ENCODE measurements at places on chromosomes 16 and 17.

GRCh38 chr16:30066761-30067583 is 1.4 kb downstream of the ALDOA start:
- DNase-seq = no peak

DNA sequence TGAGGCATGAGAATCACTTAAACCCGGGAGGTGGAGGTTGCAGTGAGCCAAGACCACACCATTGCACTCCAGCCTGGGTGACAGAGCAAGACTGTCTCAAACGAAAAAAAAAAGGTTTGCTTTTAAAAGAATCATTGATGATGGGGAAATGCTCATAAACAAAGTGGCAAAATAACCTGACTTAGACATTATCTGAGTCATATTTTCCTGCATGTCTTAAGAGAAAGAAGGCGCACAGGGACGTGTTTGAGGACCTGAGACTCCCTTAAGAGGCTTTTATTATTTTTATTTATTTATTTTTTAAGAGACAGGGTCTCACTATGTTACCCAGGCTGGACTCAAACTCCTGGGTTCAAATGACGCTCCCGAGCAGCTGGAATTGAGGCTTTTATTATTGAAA is 5.7 kb upstream of the PRPSAP1 start:
- no peak for DNase-seq

DNA sequence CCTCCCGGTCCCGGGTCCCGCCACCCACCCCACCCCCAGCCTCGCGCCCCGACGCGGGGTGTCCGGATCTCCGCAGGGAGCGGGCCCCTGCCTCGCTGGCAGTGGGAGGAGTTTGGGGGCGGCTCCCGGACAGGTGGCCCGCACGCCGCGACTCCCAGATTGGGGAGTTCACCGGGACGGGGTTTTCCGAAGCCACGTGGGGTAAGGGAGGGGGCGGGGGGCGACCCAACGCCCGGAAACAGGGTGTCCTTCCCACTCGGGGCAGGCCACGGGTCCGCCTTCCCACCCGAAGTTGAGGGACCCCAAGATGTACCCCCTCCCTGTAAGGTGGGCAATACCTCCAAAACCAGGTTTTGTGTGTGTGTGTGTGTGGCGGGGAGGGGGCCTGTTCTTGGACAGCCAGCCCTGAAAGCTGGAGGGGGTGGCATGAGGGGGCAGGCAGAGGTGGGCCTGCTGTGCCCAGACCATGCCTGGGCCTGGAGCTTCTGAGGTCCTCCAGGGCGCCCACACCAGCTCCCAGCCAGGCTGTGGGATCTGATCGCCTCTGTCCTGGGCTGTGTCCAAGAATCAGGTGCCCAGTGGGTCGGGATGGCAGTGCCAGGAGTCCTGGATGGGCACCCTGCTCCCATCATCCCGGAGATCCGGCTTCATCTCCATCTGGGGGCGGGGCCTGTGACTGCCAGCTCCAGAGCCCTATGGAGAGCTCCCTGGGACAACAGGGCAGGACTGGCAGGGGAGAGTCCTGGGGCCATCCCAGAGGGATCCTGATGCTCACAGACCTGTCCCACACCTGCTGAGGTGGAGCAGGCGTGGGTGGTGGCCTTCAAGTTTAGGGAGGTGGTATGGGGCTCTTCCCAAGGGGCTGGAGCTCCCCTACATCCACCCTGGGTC is 767 bp downstream of the SYNGR2 start:
- no peak for DNase-seq

DNA sequence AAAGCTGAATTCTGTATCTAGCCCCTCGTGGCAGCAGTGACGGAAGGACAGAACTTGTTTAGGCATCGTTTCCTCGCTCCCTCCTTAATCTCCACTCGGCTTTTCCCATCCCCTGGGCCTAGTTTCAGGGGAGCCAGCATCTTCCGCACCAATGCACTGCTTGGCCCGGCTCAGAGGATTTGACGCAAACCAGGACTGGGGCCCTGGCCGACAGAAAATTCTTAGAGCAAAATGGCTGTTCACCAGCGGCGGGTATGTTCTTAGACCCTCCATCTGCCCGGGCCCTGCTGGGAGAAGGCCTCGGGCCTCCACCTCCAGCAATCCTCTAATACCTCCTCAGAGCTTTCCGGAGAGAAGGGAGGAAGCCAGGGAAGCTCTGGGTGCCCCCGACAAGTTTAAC is 54.6 kb downstream of the TBC1D16 start:
- peak; percentile 32 for DNase-seq

- no peak for DNase-seq
These were observed 294.4 kb upstream of the IRX5 start for GRCh38 chr16:54636221-54636793.

GRCh38 chr16:83549316-83550182 is 258.2 kb upstream of the HSBP1 start:
- no peak for DNase-seq

DNA sequence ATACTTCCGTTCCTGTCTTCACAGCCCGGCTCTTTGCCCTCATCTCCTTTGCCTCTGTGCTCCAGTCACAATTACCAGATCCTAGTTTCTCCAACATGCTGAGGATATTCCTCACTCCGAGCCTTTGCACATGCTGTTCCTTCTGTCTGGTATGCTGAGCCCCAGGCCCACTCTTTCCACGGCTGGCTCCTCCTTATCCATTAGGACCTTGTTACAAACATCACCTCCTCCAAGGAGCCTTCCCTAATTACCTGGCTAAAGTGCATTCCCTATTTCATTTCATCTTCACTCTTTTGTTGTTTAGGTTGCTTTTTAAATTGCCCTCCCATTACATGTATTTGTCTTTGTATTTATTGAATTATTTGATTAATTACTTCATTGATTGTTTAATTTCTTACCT is 14.9 kb upstream of the ADGRG1 start:
- DNase-seq = no peak

DNA sequence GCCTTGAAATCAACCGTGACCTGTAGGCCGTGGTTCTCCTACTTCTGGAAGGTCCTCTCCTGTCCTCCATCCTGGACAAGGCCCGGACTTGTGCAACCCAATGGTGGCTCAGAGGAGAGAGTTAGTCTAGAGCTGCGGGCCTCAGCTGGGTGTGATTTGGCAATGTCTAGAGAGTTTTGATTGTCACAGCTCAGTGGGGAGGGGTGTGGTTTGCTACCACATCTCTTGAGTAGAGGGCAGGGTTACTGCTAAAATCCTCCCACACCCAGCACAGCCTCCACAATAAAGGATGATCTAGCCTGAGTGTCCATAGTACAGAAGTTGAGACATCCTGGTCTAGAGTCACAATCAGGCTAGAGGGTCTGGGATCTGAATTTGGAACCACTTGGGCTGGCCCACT is 40.3 kb downstream of the MYH13 start:
- no peak for DNase-seq

DNA sequence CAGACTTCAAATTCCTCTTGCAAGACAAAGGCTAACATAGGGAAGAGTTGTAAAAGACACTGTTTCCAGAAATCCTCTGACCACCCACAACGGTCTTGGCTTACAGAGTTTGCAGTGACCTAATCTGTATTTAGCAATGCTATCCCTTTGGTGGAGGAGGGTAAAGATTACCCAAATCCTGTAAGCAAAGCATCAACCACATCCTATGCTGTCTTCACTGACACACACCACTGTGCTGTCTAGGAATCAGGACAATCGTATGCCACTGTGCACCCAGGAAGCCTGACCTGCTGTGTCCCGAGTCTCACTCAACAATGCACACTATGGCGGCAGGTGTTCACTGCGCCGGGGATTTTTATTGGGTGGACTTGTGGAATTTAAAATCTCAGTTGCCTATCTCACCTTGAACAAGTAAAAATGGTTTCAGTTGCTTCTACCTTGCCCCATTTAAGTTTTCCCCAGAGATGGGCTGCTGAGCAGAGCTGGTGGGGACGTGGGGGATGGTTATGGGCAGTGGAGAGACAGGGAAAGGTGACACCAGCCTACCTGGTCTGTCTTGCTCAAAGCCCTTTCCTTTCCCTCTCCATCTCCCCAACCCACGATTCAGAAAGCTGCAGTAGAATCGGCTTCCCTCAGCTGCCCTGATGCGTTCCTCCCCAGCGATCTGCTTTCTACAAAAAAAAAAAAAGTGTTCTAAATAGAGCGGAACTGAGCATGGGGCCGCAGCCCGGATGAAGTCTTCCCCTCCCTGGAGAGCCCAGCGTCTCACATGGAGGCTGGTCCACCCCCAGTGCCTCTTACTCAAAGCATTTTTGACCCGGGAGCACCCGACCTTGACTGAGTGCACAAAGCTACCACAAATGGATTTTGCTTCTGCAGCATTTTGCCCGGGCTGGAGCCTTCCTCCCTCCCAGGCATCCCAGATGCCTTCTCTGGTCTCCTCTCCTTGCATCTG is 271.5 kb downstream of the SOX9 start:
- DNase-seq = no peak

DNA sequence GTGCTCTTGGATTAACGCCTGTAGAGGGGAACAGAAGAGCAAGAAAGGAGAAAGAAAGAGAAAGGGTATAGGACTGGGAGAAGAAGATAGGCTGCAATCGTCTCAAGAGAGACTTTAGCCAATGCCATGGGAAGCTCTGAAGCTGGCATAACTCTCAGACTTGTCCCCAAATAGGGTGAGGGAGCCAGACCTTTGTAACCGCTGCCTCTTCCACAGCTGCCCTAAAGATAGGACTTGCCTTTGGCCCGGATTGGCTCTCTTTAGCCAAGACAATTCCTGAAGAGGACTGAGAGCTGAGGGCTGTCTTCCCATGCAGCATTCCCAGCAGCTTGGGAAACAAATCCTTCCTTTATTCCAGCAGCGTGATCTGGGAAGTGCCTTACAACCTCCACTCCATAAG is 20.8 kb upstream of the MMD start:
- no peak for DNase-seq

GRCh38 chr17:63766754-63767153 is 6.6 kb downstream of the CCDC47 start:
- no peak for DNase-seq

DNA sequence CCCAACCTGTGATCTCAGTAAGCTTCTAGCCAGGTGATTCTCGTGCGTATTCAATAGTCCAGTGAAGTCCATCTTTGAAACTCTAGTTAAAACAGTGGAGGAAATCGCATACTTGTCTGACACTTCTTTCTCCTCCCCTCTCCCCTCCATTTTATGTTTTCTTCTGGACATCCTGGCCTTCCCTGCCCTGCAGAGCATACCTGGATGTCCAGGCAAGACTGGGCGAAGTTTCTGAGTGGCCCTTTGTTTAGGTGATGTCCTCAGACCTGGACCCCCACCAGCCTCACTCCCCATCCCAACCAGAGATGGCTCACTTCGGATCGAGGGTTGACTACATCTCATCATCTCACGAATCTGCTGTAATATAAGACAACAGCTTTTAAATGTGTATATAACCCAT is 65.7 kb downstream of the CCDC182 start:
- no peak for DNase-seq

DNA sequence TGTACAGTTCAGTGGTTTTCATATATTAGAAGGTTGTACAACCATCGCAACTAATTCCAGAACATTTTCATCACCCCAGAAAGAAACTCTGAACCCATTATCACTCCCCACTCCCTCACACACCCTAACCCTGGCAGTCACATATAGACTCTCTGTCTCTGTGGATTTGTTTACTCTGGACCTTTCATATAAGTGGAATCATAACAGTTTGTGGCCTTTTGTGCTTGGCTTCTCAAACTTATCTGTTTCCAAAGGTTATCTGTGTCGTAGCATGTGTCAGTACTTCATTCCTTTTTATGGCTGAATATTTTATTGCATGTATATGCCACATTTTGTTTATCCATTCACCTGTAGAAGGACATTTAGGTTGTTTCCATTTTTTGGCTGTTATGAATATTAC is 12.4 kb downstream of the TENT4B start:
- no peak for DNase-seq

DNA sequence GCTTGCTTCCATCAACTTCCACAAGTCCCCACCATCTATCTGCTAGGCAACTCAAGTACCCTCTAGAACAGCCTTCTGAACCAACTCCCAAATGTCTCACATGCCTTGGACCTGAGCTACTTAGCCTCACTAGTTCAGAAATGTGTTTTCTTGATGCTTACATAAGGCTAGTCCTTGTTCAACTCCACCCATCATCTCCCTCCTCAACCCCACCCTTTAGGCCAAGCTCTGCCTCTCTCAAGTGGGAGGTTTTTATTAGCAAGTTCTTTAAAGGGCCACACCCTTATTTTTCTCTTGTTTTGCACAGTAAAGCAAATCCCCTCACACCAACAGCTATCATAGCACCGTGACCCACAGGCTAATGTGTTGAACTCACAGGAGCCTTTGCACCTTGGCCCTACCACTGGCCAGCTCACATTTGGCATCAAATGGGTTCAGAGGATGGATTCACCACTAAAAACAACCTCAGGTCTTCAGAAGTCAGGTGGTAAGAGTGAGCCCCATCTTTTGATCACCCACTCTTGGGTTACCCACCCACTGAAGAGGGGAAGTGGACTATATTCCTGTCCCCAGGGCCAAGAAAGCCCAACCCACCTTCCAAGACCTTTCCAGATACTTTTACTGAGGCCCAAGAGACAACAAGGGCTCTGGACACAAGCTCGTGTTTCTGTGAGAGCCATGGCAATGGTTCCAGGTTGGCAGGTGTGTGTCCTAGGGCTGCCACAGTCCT is 12.2 kb downstream of the PIK3R5 start:
- no peak for DNase-seq

DNA sequence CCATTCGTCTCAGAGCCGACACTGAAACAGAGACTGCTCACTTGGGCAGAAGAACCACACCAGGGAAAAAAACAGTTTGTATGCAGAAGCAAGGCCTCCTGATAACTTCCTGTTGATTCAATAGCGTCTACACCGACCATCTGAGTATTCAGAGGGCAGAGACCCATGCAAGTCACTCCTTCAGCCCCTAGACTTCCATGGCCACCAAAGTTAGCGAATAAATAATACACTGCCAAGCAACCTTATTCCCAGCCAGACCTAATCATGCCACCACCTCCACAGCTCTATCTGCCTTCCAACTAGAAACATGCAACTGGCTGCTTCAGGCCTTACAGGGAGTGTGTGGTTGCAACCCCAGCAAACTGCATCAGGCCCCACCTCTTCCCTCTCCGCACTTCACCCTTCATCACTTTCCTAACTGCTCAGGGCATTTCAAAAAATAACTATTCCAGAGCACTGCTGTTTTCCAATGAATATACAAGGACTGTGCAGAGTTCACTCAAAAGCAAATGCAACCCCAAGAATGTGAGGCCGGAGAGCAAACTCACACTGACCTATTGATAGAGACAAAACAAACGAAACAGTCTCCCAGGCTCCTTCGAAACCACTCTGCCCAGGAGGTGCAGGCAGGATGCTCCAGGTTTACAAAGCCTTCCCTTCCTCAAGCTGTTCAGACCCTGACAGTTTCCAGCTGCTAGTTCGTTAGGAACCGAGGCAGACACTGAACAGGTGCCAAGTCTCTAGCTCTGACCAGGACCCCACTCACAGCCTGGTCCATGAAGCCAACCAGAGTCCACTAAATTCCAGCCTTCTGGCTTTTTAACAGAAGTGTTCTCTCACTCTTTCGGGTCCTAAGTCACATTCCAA is 3.6 kb downstream of the USP7 start:
- DNase-seq = no peak

GRCh38 chr16:87363771-87364455 is 19.7 kb downstream of the FBXO31 start:
- DNase-seq = no peak

- DNase-seq = peak; percentile 79
These were observed 787 bp downstream of the CTCF start for GRCh38 chr16:67562918-67563707.

- no peak for DNase-seq
These were observed 64.4 kb upstream of the TBX2 start for GRCh38 chr17:61335105-61335844.
